ENCODE measurements at places on chromosomes 13 and 19. TPM values are rescaled to one million over a fixed set of nuclear protein-coding genes. Genes with fewer than 3 reads are reported as not detected.

DNA sequence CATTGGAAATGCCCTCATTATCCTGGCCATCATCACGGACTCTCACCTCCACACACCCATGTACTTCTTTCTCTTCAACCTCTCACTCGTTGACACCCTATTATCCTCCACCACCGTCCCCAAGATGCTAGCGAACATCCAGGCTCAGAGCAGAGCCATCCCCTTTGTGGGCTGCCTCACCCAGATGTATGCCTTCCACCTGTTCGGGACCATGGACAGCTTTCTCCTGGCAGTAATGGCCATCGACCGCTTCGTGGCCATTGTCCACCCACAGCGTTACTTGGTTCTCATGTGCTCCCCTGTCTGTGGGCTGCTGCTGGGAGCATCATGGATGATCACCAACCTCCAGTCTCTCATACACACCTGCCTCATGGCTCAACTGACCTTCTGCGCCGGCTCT lies 5.2 kb downstream of the OR1I1 start:
- no peak for DNase-seq
- H3K27ac ChIP-seq: no peak overlapping the region
- no peaks in the 10 kb centered on the region for H3K36me3 ChIP-seq
- no peaks in the 10 kb centered on the region for H3K4me1 ChIP-seq

GRCh38 chr19:2474232-2475017 lies 1.5 kb upstream of the GADD45B start:
- H3K27ac ChIP-seq: no peak overlapping the region
- peaks cover 11% of the 10 kb centered on the region for H3K27me3 ChIP-seq
- peak; percentile 87 for DNase-seq
- peaks cover 44% of the 10 kb centered on the region for H3K36me3 ChIP-seq
- H3K4me1 ChIP-seq: peaks cover 16% of the 10 kb centered on the region
- peak overlapping the region; percentile 95 for H3K4me3 ChIP-seq

DNA sequence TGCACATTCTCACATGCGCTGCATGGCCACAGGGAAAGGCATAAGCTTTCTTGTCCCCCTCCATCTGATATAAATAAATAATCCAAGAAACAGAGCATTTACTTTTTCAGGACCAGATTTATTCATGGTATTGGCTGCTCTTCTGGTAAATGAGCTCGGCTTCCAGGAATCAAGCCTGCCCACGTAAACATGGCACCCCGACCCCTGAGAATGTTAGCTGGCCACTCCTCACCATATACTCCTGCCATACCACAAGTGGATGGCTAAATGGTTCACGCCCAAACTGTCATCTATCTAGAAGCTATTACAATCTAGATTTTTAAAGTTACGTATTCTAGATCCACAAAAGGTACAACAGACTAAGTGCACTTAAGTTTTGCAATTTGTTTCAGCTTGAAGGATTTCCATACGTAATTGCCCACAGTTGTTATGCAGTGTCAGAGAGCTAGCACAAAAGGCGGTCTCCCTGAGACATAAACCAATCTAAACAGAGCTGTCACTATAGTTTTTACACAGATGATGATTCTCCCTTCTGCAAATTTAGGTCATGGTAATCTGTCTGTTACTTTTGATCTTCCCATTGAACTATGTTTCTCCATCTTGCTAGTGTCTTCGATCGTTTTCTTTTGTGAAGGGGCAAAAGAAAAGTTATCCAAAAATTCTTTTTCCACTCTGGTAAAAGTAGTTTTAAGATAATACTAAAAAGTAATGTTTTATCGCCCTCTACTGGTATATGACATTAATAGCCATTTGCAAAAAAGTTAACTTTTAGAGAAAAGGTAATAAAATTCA lies 16.2 kb upstream of the FOXO1 start:
- DNase-seq: no peak
- no peak overlapping the region for H3K4me3 ChIP-seq
- H3K27ac ChIP-seq: no peak overlapping the region
- no peaks in the 10 kb centered on the region for H3K36me3 ChIP-seq

TPTE2 gene
- total RNA-seq: not detected

GRCh38 chr19:13844130-13844631 lies 32.8 kb upstream of the NANOS3 start:
- peak overlapping the region; percentile 86 for H3K4me3 ChIP-seq
- H3K27me3 ChIP-seq: no peaks in the 10 kb centered on the region
- peaks cover 90% of the 10 kb centered on the region for H3K36me3 ChIP-seq
- peak; percentile 68 for DNase-seq

- H3K4me3 ChIP-seq: no peak overlapping the region
- H3K4me1 ChIP-seq: peaks cover 7% of the 10 kb centered on the region
- DNase-seq: no peak
- no peak overlapping the region for H3K27ac ChIP-seq
- H3K27me3 ChIP-seq: no peaks in the 10 kb centered on the region
Observed at GRCh38 chr13:36806102-36806501, 12.9 kb upstream of the RFXAP start.

DNA sequence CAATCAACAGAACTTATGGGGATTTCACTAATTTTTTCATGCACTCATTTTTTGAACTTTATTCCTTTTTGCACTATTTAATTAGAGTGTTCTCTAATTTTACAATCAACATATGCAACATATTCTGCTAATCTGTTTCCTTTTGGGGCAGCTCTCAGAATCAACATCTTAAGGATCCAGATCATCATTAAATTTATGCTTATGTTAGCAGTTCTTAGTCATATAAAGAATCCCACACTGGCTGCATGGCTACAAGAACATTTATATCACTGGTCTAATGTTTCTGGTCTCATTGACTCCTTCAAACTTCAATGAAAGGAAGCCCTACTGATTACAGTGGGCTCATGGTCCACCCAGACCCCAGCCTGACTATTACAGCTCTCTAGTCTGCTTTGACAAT lies 245.2 kb downstream of the RBM26 start:
- H3K27ac ChIP-seq: no peak overlapping the region
- DNase-seq: no peak
- H3K4me1 ChIP-seq: no peaks in the 10 kb centered on the region
- no peaks in the 10 kb centered on the region for H3K27me3 ChIP-seq

Measured in Calu3 (cell line).